Naive thymus-derived CD4-positive, alpha-beta T cell (primary cell): ENCODE measurements at places on chromosomes 6 and 20. TPM values are rescaled to one million over a fixed set of nuclear protein-coding genes. Genes with fewer than 3 reads are reported as not detected.

Gene SLC22A16
- not detected for total RNA-seq

DNA sequence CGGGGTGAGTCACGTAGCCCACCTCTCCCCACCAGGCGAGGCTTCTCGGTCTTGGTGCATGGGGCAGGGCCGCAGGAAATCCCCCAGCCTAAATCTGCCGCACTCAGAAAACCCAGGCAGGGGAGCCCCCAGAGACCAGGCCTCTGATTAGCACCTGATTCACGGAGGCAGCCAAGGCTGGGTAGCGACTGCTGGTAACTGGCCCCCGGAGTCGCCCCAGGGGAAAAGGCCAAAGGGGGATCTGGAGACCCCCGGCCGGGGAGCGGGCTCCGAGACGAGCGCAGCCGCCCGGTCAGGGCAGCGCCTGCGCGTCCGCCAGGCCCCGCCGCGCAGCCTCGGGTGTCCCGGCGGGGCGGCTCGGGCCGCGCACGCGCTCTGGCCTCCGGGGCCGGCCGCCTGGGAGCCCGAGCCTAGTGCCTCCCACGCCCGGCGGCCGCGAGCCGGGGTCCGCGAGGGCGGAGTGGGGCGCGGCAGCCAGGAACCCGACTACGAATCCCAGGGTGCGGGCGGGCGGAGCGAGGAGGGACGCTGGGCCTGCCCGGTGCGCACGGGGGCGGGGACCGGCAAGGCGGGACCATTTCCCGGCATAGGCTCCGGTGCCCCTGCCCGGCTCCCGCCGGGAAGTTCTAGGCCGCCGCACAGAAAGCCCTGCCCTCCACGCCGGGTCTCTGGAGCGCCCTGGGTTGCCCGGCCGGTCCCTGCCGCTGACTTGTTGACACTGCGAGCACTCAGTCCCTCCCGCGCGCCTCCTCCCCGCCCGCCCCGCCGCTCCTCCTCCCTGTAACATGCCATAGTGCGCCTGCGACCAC is at the start of gene DUSP22:
DUSP22 (plus strand) TSS at position 791 of the 809 bp plus-strand sequence. CDS start 53 bp downstream, outside the sequence.
- peak; percentile 78 for DNase-seq

- no peak for DNase-seq
These were observed 508.7 kb downstream of the EPHA7 start for GRCh38 chr6:92910646-92911045.

GRCh38 chr6:17389274-17389847 is 4.0 kb upstream of the CAP2 start:
- DNase-seq: no peak

DNA sequence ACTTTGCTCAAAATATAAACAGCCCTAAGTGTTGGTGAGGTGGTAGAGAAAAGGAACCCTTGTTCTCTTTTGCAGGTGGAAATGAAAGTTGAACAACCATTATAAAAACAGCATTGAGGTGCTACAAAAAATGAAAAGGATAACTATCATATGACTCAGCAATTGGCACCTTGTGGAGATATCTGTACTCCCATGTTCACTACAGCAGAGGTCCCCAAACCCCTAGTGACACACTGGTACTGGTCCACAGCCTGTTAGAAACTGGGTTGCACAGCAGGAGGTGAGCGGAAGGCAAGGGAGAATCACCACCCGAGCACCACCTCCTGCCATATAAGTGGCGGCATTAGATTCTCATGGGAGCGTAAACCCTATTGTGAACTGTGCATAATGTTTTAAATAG is 267.4 kb upstream of the THEMIS start:
- no peak for DNase-seq

- DNase-seq: no peak
These were observed 107.0 kb downstream of the ERMARD start for GRCh38 chr6:169858293-169858934.

DNA sequence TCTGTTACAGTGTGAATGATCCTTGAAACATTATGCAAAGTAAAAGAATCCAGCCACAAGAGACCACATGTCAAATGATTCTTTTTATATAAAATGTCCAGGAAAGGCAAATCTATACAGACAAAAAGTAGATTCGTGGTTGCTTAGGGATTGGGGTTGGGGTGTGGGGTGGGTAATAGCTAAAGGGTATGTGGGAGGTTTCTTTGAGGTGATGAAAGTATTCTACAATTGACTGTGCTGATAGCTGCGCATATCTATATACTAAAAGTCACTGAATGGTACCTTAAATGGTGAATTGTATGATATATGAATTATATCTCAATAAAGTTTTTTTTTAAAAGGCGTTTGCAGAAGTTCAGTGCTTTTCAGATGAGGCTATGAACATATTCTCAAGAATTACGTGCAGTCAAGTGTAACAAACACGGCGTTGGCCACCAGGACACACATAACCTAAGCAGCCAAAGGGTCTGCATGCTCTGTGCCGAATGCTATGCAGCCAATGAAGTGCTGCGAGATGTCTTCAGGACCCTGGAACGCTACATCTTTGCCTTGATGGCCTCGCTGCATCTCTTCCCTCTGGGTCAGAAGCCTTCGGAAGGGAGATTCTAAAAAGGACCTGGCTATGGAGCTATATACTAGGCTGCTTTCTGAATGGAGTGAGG is 96.9 kb downstream of the SCML4 start:
- DNase-seq: no peak

- DNase-seq: no peak
These were observed 29.4 kb upstream of the EPB41L1 start for GRCh38 chr20:36125097-36125496.

Gene SLC17A1
- not detected for total RNA-seq

GRCh38 chr20:50716518-50716917 is 14.9 kb upstream of the PARD6B start:
- DNase-seq: no peak
